Caudate nucleus (tissue), 63 donors: ENCODE measurements at places on chromosomes 2 and 18.

DNA sequence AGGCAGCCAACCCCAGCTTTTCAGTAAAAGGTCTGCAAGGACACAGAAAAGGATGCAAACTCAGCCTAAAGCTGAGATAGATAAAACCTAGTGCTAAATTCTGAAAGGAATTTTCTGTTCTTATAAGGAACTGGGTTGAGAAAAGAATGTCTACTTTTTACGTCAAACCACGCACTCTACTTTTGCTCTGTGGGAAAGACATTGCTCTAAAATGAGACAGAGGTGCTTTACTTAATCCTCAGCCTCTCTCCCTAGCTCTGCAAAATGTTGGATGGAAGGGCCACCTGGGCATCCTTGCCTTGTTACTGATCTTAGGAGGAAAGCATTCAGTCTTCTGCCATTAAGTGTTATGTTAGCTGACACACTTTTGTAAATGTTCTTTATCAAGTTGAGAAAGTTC is 72.1 kb upstream of the LINC00305 start:
- DNase-seq, result no peak

DNA sequence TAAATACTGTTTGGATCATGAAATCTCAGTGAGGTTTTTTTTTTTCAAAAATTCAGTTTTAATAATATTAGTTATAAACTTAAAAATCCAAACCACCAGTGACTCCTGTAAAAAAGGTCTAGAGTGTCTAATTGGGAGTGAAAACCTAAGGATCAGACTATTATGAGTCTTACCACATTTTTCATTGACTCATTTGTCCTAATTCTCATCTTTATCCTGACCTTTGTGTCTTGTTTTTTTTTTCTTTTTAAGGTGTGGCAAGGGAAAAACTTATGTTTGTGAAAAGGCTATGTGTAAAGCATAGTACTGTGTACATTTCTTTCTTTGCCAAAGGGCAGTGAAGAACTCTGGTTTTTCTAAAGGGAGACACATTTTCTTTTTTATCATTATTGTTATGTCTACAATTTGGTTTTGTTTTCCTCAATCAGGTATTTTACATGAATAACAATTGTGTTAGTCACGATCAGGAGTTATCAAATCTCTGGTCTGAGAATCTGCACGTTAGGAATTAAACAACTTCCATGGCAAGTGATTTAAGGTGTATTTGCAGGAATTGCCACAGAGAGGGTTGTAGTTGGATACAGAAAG is 52.6 kb downstream of the RHBDD1 start:
- DNase-seq, result no peak

DNA sequence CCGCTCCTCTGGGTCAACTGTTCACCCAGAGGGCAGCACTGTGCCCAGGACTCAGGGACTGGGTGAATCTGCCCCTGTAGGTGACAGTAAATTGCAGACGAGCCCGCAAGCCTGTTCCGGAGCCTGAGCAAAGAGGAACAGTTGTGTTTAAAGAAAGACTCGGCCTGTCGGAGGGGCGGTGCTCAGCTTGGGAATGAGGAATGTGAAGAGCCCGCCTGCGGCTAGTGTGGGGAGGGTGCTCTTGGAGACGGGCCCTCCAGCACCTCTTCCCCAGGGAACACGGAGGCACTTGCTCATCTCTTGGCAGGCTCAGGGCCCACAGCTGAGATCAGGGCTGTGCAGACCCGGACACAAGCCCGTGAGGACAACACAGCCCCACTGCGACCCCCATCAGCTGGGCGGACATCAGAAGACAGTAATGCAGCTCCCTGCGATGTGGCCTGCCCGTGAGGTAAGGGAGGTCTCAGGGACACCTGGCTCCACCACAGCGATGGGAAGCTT is 299.0 kb downstream of the NDUFA10 start:
- no peak for DNase-seq

DNA sequence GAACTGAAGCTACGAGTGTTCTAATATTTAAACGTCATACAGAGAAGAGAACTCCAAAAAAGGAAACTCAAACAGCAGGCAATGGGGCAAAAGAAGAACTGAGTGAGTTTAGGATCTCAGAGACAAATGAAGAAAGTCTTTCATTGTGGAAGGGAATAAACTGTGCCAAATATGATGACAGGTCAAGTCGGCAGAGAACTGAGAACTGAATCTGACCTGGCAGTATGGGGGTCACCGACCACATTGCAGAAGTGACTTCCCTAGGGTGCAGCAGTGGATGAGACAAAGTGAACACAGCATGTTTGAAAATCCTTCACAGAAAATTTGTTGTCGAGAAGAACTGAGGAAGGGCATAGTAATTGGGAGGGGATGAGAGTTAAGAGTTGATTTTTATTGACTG is 55.9 kb downstream of the TTC21B start:
- DNase-seq, result no peak

DNA sequence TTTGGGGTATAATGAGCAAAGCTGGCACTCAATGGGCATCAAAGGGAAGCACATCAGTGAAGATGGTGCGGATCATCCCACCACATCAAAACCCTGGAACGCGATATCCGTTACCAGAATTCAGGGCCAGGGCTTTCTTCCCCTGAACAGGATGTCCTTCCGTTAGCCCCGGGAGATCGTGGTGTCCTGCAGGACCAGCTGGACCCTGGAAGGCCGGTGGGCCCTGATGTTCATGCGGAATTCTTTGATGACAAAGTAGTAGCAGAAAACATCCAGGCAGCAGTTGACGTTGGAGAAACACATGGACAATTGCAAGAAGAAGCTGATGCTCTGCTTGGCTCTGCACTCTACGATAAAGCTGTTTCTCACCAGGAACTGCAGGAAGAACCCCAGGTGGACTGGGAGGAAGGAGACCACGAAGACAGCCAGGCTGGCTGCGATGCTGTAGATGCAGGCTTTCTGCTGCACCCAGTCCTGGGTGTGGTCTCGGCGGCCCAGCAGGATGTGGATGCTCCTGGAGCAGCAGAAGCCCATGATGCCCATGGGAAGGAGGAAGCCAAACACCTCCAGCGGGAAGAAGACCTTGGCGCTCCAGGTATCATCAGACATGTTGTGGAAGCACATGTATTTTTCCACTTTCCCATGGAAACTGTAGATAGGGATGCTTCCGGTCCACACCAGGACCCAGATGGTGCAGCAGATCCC is 15.0 kb downstream of the GPR55 start:
- DNase-seq, result no peak

DNA sequence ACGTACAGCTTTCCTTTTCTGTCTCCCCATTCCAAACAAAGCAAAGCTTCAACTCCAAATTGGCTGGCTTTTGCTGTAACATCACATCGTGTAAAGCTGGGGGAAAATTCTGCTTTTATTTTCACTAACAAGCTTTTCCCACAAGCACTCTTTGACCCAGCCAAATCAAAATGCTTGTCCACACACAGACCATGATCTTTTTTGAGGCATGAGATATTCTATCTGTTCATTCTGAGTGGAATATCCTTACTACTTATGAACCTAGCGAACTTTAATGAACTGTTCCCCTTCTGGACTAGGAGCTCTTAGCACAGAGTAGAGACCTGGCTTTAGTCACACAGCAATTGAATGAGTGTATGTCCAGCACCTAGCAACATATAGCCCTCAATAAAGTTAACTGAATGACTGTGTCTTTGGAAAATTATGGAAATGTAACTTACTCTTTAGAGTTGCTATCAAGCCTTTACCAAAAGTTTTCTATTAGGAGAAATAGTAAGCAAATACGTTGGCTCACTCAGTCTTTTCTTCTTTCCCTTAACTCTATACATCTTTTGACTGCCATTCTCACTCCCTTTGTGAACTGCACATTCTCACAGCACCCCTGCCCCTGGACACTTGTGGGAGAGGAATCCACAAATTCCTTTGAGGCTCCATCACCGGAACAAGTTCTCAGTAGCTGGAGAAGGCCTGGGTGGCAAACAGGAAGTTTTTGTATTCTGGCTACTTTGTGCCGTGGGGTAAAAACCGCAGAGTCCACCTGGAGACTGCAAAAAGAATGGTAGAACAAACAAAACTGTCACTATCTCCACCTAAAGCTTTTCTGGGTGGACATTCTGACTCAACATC is 1.3 kb upstream of the UBE2E3 start:
- DNase-seq, result no peak

- DNase-seq, result no peak
These were observed 124.9 kb upstream of the ZNF236 start for GRCh38 chr18:76697441-76697901.
